ENCODE measurements at places on chromosomes 1 and 21.

- DNase-seq = no peak
Observed at GRCh38 chr1:81330521-81330920, 470.2 kb upstream of the ADGRL2 start.

DNA sequence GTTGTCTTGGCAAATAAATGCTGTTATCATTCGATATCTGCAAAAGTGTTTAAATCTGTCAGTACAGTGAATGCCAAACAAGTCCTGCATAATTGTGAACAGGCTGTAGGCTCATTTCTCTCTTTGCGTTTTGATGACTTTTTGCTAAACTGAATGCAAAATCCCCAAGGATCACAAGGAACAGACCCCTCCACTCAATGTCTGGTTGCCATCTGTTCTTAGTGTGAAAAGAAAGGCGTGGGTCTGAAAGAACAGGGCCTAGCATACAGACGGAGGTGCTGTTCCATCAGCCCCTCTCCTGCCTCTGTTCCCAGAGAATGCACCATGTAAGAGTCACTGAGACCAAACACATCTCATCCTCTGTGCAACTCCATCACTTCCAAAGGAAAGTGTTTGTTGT, 40.4 kb downstream of the EIF2B3 start:
- DNase-seq = no peak

GRCh38 chr1:232630047-232630893, at the start of gene SIPA1L2:
Gene SIPA1L2 (minus strand): TSS chr1:232630133. CDS start chr1:232515339, 114,794 bp downstream.
- DNase-seq = peak; percentile 84

DNA sequence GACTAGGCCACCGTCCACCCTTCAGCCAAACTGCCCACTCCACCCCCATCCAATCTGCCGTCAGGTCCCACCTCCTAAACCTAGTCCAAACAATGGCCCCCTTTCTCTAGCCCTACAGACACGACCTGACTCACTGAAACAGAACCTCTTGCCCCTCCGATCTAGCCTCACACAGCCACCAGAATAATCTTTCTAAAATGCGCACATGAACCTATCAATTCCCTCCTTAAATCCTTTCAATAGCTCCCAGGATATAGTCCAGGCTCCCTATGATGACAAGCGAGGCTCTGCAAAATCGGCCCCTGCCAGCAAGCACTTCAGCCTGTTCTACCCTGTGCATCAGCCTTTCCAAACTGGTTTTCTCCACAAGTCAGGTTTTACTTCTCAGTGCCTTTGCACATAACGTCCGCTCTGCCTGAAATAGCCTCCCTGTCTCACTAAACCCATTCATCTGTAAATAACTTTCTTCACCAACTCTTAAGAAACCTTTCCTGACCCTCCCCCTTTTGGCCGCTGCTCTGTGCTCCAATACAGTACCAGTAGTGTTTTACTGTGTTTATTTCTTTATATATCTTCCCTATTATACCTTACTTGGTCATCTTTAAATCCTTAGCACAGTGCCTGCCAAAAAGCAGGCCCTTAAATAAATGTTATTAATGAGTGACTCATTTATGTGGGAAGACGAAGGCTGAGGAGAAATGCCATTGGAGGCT, 9.0 kb upstream of the CDC20 start:
- DNase-seq = no peak

GRCh38 chr21:26408511-26408910, 164.6 kb downstream of the CYYR1 start:
- no peak for DNase-seq
